ENCODE measurements at places on chromosomes 7 and 10.

DNA sequence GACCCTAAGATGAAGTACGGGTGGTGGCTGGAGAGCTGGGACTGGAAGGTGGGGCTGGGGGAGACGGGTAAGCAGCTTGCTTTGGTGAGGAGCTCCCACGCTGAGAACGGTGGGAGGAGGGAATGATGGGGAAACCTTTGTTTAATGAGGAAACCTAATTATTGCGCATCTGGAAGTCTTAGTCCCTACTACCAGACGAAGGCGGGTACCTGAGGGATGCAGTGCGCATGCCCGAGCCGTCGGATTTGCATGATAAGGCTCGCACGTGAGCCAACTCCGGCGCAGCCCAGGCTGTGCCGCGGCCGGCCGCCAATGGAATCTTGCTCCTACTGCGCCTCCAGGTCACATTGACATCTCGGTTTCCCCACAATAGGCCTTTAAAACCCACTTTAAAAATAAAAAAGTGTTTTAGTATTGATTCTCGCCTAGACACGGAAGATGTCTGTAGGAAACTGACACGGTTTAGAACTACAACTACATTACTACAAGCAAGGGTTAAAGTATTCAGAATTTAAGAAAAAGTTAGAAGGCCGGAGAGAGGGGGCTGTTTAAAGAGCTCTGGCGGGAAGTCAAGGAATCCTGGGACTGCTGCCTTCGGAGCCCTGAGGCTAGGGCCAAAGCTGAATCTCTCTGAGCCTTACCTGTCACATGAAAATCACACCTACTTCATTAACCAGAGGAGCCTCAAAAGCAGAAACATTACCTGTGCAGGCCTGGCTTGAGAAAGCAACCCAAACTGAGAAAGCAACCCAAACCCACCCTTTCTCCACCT, 12.1 kb upstream of the DLX6 start:
- no peak for DNase-seq

- no peak for DNase-seq
Observed at GRCh38 chr7:35714407-35714806, 19.5 kb upstream of the HERPUD2 start.

GRCh38 chr10:47359626-47360418, 11.7 kb downstream of the RBP3 start:
- DNase-seq, result no peak

- no peak for DNase-seq
Observed at GRCh38 chr10:96700374-96701099, 19.8 kb downstream of the PIK3AP1 start.

DNA sequence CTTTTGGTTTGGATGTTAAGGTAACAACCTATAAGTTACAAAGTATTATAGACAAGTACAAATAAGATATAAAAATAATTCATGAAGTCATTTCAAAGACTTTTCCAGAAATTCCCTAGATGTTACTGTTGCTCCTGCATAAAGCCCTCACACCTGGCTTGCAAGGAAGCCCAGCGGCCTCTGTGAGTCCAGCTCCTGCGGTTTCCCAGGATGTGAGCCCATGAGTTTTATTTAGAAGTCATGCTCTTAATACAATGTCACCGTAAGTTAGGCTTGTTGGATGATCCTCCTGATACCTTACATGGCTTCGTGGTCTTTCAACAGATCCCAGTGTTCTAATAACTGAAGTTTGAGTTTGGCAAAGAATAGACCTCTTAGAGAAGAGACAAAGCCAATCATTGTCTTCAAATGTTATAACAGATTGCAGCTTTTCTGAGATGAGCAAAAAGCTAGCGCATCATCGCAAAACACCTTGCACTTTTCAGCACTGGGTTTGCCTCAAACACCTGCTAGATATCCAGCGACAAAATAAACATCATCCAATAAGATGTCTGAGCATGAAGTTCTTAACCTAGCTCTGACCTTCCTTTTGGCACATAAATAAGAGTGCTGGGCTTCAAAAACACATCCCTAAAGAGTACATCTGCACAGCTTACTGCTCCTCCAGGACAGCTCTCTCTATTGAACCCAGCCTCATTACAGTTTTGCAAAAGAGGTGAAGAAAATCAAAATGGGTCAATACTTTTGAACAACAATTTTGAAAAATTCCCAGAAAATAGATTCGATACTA, 3.6 kb downstream of the FAM171A1 start:
- no peak for DNase-seq

DNA sequence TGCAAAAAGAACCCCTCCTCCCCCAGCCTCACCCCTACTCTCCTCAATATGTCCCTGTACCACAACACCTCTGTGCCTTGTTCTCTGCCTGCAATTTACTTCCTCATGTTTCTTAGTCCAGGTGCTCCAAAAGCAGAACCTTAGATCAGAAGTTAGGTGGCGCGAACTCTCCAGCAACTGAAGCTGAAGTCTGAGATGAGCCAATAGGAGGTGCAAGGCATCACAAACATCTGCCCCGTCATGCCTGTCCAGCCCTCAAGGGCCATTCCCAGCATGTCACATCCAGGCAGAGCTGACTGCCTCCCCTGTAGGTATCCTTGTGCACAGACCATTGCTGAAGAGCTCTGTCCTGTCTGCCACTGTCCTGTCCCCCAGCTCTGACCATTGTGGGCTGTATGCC, 508.8 kb downstream of the GRID1 start:
- no peak for DNase-seq

DNA sequence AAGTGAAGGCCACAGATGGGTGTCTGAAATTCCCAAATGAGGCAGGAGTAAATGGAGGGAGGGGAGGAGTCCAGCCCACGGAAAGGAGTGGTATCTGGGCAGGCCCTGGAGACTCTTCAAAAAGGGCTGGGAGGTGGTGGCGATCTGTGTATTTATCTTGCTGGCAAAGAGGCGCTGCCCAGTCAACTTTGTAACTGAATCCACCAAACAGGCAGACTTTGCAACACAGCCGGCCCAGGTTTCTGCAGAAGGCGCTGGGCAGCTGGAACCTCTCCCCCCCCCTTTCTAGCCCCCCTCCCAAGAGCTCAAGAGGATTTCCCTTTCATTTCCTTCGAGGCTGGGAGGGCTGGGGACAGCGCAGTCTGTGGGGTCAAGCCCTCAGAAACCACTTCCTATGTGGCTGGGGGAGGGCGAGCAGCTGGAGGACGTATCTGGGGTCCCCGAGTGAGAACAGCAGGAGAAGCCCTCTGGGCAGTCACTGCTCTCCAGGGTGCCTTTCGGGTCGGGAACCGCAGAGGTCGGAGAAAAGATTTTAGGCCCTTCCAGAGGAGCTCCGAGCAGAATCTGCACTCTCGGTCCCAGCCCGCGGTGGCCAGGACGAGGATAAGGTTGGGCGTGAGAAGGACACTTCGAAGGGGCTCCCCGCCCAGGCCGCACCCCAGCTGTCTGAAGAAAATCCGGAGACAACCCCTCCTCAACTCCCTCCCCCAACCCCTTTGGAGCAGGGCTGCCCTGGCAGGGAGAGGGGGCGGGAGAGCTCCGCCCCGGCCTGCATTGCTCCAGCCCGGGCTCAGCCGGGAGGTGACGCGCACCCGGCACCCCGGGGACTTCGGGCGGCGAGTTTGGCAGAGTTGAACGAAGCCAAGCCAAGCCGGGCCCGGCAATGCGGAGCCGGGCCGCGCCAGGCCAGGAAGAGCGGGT, 965 bp downstream of the ZCCHC24 start:
- peak; percentile 27 for DNase-seq

DNA sequence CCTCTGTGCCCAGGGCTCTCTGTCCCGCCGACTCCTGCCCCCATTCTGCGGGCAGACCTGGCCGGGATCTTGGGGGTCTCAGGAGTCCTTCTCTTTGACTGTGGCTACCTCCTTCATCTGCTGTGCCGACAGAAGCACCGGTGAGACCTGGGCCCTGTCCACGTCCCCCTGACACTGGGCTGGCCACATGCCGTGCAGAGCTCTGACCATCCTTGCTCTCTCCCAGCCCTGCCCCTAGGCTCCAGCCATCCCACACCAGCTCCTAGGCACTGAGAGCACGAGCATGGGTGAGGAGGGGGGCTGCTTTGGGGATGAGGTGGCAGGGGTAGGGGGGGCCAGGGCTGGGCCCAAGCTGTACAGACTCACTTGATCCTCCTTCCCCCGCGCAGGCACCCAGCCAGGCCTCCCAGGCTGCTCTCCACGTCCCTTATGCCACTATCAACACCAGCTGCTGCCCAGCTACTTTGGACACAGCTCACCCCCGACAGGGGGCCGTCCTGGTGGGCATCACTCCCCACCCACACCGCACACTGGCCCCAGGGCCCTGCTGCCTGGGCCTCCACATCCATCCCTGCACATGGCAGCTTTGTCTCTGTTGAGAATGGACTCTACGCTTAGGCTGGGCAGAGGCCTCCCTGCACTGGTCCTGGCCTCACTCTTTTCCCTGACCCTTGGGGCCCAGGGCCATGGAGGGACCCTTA, 4.8 kb upstream of the PILRB start:
- DNase-seq, result no peak
